NCI-H510A treated with DMSO at 0.1 percent for 48 hours (cell line): ENCODE measurements at places on chromosomes 7 and 10.

- no peak for DNase-seq
Observed at GRCh38 chr10:61835069-61835945, 66.2 kb upstream of the ARID5B start.

GRCh38 chr7:75758491-75758890, 13.5 kb downstream of the CCL26 start:
- no peak for DNase-seq

DNA sequence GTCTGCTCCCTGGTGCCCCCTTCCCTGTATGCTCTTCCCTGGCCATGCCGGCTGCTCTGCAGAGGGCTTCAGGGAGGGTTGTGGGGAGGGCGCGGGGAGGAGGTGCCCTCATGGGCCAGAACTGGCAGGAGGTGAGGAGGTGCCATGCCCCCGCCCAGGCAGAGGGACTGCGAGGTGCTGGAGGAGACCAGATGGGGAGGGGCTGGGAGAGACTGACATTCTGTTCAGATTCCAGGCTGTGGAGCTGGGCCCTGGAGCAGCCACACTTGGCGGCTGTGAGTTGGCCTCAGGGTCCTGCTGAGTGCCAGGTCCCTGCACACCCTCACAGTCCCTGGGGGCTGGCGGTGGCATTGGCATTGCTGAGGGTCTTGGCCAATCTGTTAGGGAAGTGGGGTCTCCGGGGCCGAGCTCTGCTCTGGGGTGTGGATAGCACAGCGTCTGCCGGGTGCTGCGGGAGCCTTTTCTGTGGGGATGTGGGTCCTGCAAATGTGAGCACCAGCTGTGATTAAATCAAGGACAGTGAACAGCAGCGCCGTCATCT, 25.4 kb downstream of the INPP5A start:
- no peak for DNase-seq

DNA sequence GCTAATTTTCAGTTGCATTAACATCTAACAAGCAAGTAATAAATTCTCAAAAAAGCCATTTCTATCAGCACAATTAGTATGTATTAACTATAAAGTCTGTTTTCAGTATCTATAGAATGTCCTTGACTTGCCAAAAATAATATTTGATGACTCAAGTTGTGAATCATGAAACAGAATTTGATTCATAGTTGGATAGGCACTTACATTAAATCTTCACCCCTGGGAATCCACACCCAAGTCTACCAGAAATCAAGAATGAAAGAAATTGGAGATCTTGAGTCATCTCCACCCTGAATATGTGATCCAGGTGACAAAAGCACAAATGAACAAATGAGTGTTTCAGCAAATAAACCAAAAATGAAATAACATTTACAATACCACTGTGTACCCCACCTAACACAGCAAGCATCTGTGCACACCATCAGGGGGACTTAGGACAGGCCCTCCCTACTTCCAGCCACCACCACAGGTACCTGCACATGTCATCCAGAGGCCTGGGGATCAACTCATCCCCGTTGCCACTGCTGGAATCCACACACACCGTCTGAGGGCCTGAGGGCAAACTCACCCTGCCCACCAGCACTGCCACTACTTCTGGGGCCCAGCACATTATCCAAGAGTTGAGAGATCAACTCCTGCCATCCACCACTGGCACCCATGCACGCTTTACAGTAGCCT, 160.1 kb downstream of the MTERF1 start:
- no peak for DNase-seq

- no peak for DNase-seq
Observed at GRCh38 chr10:8137726-8138125, 83.2 kb downstream of the GATA3 start.

GRCh38 chr7:114086537-114086913, 167.7 kb upstream of the PPP1R3A start:
- no peak for DNase-seq

DNA sequence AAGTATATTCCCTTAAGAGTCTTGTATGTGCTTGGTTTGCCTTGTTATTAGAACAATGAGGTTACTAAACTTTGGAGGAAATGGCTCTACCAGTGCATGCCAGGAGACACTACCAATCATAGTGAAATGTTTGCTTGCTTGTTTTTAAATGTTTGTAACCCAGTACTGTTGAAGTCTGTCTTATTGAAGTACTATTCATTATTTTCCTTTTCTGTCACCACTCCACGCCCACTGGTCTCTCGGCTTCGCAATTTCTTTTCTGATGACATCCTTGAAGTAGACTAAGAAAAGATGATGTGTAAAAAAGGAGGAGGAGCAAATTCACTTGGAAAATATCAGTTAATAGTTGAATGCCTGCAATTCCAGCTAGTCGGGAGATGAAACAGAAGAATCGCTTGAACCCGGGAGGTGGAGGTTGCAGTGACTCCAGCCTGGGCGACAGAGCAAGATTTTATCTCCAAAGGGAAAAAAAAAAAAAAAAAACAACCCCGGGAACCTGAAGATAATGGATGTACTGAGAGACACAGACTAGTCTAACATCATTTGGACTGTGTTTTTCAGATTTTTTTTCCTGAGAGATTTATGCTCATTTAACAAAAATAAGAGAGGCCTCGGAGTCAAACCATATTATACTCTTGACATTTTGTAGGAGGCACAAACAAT, 959.4 kb downstream of the PCDH15 start:
- DNase-seq = no peak

- no peak for DNase-seq
Observed at GRCh38 chr10:93678805-93679587, 23.4 kb downstream of the FRA10AC1 start.

DNA sequence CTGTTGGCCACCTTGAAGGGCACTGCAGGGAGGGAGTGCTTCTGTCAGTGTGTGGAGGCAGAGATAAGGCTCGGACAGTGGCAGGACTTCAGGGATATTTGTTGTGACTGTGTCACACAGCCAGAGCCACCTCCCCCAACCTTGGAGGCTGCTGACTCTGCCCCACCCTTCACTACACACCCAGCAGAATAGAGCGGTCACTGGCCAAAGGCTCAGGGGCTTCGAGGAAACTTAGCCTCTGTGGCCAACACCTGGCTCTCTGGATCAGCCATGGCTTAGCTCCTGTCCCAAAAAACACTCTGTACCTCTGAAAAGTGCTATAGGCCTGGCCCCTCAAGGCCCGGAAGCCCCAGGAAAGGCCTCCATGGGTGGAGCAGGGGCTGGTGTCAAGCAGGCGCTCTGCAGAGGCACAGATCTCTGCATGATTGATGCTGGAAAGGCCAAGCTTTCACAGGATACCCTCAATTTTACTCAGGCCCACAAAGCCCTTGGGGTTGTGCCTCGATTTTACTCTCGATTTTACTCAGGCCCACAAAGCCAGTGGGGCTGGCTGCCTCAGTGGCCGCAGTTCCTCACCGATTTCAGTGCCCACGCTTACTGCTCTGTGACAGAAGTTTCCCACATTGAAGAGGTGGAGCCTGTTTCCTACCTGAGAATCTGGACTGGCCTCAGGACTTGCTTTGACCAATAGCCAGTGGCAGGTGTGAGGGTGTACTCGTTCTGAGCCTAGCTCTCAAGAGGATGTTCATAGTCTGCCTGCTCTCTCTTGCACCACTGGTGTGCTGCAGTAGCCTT, 113.2 kb upstream of the GPR26 start:
- no peak for DNase-seq

- DNase-seq = no peak
Observed at GRCh38 chr10:129108378-129108777, 358.7 kb upstream of the MGMT start.

DNA sequence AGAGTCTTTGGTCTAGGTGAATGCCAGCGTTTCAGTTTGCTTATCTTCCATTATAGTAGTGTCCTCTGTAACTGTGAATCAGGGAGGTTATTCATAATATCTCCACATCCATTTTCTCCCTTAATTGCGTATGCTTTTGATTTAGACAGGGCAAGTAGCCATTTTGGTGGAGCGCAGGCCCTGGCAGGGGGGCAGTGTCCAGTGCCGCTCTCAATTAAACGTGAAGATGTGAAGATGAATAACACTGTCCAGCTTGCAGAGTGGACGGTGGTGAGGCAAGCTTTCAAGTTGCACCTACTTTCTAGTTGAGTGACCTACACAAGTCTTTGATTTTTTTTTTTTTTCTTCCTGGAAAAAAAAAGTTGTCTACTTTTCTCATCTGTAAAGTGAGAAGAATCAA, 4.5 kb downstream of the TSPAN14 start:
- DNase-seq = no peak

- peak; percentile 12 for DNase-seq
Observed at GRCh38 chr10:124626759-124627380, 117.3 kb downstream of the FAM53B start.

DNA sequence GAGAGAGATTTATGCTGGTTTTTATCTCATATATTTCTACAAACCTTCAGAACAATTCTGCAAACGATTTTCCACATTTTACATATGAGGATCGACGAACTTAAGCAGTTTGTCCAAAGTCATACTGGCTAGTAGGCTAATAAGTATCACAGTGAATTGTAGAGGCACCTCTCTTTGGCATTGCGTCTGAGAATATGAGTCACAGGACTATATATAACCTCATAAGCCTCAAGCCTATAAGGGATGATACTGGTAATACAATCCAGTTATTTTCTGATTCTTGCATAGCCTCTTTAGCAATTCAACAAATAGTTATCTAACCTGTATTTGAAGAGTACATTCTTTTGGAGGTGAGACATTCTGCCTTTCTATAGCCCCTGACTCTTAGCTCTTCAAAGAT, 129.8 kb downstream of the GPR158 start:
- DNase-seq = no peak

DNA sequence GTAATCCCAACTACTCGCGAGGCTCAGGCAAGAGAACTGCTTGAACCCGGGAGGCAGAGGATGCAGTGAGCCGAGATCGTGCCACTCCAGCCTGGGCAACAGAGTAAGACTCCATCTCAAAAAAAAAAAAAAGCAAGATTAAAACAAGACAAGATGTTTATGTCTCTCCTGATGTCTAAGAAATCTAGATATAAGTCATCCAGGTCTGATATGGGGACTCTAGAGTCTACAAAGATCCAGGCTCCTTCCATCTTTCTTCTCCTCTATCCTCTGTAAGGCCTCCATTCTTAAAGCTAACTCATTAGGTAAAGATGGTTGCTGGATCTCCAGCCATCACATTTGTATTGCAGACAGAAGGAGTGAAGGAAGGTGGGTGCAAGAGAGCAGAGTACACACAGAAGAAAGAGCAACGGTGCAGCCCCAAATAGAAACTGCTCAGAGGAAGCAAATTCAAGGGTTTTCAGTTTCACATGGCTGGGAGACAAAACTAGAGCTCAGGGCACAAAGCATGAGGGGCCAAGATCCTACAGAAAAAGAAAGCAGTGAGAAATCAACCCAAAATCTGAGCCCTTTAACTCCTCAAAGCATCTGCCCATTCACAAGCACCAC, 57.6 kb downstream of the USP6NL start:
- DNase-seq = no peak

DNA sequence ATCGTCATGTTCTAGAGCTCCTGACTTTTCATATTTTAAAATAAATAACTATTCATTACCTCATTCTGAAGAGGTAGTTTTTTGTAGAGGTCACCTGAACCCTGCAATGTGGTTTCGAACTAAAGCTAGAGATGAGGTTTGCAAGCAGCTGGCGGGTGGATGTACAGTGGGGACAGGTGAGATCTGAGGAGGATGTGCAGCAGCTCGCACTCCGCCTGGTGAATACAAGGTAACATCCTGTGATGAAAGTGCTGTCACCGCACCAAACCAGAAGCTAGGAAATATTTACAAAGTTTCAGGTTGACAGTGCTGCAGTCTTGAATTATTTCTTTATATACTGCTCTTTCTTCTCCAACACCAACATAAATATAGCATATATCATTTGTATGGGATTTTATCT, 26.5 kb downstream of the NDUFB2 start:
- DNase-seq = no peak

DNA sequence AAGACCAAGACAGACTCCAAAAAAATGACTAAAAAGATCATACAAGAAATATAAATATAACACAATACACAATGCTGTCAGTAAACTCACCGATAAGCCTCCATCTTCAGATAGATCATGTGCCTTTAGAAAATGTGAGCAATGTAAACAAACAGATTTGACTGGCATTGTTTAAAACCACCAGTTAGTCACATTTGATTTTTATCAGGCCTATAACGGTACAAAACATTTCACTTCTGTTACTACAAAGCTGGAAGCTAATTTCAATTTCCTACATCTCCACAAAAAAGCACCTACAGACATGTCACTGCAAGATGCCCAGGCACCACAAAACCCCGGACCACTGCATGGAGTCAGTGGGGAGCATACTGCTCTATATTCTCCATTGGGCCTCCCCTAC, 18.9 kb downstream of the SGMS1 start:
- DNase-seq = no peak

GRCh38 chr7:71329030-71329660, 197.2 kb downstream of the GALNT17 start:
- no peak for DNase-seq

- DNase-seq = peak; percentile 40
Observed at GRCh38 chr7:157027568-157028198, 17.2 kb upstream of the MNX1 start.

GRCh38 chr10:60574388-60574787, 184.7 kb upstream of the ANK3 start:
- DNase-seq = no peak

DNA sequence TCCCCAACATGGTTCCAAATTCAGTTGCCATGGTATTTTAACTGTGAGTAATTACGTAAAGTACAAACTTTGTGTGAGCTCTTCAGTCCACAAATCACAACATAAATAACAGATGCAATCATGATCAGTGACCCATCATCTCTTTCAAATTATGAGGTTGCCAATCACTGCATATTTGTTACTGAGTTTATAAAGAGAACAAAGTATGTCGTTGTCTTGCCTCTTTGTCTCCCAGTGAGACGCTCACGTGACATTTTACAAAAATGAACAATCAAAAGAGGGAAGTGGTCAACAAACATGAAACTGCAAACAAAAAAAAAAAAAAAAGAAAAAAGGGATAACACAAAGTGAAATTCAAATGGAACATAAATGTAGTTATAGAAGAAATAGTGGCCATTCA, 122.7 kb upstream of the PDSS1 start:
- no peak for DNase-seq

- peak; percentile 46 for DNase-seq
Observed at GRCh38 chr10:77637532-77638320, at the start of gene KCNMA1. TSS of gene KCNMA1 (minus strand) at chr10:77637808.

DNA sequence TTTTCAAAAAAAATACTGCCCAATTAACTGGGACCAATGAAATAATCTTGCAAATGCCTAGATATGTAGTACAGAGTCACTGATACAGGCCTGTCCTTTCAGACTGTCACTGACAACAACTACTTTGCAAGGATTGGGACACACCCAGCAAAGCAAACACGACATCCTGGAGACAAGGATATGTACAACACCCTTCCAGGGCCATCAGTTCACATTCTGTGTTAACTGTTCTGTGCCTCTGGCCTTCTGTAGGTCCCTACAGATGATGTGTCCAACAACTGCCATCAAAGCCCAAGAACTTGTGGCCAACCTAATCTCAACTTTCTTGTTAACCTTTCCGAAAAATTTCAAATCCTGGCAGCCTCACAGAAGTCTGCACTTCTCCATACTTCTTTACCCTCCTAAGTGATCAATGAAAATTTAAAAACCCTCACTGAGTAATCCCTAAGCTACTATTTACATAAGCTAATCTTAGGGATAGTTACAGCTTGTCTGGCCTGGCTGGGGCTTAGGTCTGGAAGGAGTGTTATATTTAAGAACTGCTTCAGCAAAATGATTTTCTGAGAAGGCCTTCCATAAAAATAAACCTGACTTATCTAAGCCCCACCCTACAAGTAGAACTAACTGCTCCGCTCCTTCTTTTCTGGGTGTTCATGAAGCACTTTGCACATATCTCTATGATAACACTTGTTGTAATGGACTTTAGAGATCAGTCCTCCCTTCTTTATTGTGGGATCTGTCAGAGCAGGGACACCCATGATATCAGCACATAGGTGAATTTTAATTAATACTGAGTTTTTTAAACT, 21.0 kb downstream of the COBL start:
- peak; percentile 58 for DNase-seq
